ENCODE measurements at places on chromosomes 1 and 21.

GRCh38 chr1:53967409-53968124 is 21.4 kb downstream of the LRRC42 start:
- no peak for DNase-seq

- DNase-seq: no peak
These were observed 44.2 kb downstream of the KLHL20 start for GRCh38 chr1:173758980-173759379.

GRCh38 chr1:206105464-206105995 is 11.7 kb downstream of the AVPR1B start:
- DNase-seq: no peak

DNA sequence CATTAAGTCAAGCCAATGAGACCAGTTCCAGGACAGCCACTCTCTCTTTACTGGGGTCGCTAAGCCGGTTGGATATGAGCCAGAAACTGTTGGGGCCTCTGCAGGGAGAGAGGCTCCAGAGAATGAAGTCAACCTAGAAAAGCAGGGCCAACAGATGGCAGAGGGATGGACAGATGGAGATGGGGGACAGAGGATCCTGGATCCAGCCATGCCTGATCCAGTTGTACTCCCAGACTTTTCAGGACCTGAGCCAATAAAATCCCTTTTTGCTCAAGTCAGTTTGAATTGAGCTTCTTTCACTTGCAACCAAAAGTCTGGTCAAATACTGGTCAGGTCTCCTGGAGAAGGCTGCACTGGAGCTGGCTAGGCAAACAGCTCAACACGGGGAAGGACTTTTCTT is 2.2 kb downstream of the DHCR24 start:
- no peak for DNase-seq

DNA sequence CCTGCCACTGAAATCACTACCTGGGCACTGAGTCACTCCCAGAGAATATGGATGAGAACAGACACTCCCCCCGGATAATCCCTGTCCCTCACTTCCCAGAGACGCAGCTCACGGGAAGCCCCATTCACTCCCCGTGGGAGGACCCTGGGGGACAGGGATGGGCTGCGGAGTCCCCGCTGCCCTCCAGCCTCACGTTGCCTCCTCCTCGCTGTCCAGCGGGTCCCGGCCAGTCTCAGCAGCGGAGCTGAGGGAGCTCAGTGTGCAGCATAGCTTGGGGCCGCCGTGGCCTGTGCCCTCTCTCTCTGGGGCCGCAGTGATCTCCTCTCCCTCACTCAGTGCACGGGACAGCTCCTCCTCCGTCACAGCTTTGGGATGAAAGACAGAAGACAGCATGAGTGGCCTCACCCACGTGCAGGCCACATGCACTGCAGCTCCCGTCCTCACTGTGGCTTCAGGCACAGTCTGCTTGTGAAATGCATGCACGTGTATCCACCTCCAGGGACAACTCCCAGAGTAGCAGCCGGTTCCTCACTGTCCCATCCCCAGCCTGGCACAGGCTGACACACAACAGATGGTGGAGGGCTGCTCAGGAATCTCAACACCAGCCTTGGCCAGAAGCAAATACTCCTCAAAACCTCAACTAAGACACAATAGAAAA is 7.4 kb downstream of the CFAP410 start:
- no peak for DNase-seq

GRCh38 chr1:84006591-84006990 is 7.7 kb upstream of the TTLL7 start:
- no peak for DNase-seq

DNA sequence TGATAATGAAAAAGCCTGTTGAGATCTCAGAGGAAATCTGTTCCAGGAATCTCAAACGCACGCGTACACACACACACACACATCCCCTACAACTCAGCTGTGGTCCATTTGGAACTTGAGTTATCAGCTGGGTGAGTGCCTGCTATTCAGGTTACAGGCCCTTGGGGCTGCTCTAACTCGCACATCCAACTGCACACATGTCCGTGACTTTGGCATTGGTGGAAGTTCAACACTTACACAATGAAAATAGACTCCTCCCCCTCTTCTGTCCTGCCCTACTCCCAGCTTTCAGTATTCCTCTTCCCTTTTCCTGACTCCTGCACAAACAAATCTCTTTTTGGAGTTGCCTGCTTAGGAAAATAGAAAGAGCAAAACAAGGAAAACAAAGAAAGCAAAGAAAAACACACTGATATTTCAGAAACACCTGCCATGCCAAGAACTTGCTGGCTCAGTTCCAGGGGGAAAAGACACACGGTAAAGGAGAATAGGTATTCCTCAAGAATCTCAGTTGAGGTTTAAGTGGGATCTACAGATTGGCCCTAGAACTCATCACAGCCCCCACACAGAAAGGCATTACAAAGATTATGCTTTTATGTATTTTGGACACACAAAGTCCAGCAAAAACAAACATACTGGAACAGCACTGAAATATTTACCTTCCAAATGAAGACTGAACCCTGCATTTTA is 140.9 kb downstream of the TGFBR3 start:
- no peak for DNase-seq

GRCh38 chr1:113784104-113784779 is 25.0 kb upstream of the PHTF1 start:
- no peak for DNase-seq

DNA sequence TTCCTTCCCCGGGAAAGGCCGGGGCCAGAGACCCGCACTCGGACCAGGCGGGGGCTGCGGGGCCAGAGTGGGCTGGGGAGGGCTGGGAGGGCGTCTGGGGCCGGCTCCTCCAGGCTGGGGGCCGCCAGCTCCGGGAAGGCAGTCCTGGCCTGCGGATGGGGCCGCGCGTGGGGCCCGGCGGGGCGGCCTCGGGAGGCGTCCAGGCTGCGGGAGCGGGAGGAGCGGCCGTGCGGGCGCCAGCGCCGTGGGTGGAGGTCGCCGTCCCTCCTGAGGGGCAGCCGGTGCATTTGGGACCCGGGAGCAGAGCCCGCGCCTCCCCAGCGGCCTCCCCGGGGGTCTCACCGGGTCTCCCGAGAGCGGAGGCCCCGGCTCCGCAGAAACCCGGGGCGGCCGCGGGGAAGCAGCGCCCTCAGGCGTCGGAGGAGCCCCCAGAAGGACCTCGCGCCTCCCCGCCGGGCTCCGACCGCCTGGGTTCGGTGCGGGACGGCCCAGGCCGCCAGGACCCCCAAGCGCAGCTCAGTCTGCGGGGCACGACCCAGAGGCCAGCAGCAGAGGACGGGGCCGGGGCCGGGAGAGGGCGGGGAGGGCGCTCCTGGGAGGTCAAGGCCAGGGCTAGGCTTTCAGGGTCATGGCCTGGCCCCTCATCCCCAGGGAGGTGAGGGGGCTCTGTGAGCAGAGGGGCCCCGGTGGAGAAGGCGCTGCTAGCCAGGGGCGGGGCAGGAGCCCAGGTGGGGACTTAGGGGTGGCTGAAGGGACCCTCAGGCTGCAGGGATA is 7.2 kb upstream of the SLX9 start:
- no peak for DNase-seq

DNA sequence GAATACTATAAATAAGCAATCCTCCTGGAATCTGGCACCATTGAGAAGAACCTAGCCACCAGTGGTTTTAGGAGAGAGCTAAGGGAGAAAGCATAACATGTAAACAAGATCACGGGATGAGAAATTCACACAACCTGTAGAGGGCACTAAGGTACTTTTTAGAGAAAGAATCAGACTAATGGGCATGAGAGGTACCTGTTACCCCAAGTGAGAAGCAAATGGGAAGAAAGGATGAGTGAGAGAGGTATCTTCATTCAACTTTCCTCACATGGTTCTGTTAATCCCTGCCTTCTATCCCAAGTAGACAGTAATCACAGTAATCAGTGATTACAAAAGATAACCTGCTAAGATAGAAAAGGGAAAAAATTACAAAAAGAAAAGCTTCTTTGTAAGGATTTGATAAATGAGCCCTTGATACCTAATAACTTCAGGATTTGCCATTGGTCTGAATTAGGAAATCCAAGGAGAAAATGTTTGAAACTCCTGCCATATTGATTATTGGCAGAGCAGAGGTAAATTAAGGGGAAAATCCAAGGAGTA is 251.1 kb upstream of the ADGRL2 start:
- DNase-seq: peak; percentile 13

- DNase-seq: no peak
These were observed 7.3 kb downstream of the RNU5D-1 start for GRCh38 chr1:44723496-44724295.

DNA sequence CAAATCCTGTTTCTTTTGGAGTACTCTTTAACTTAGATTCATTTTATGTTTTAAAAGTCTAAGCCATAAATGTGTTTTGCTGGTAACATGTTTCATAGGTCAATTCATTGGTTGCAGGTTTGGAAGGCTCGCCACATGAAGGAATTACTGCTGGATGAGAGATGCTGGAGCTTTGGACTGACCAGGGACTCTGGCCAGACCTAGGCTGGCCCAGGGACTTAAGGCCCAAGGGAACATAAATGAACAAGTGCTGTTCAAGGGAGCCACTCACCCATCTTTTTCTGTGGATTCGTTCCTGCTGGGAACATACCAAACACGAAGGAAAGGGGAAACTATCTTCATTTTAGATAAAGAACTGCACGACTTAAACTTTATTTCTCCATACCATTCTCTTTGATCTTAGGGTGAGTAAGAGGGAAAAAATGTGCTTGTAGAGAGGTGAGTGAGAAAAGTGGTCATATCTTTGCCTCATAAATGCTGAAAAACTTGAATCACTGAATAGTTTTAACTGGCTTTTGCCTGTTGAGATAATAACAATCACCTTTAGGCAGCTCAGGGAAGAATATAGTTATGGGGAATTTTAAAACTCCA is 15.3 kb upstream of the SHCBP1L start:
- no peak for DNase-seq

DNA sequence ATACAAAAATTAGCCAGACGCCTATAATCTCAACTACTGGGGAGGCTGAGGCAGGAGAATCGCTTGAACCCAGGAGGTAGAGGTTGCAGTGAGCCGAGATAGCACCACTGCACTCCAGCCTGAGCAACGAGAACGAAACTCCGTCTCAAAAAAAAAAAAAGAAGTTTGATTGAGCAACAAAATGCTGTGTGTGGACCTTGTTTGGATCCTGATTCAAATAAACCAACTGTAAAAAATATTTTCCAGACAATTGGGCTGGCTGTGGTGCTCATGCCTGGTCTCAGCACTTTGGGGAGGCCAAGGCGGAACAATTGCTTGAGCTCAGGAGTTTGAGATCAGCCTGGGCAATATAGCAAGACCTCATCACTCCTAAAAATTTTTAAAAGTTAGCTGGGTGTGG is 16.8 kb downstream of the PTAFR start:
- DNase-seq: no peak

- no peak for DNase-seq
These were observed 63.6 kb upstream of the CTTNBP2NL start for GRCh38 chr1:112332176-112333150.

- peak; percentile 2 for DNase-seq
These were observed 178.6 kb downstream of the RRAGC start for GRCh38 chr1:38680801-38681510.

Measured in HS-5 (cell line).